Cortex of kidney (tissue), 1 donor: ENCODE measurements at places on chromosomes 12 and 14.

DNA sequence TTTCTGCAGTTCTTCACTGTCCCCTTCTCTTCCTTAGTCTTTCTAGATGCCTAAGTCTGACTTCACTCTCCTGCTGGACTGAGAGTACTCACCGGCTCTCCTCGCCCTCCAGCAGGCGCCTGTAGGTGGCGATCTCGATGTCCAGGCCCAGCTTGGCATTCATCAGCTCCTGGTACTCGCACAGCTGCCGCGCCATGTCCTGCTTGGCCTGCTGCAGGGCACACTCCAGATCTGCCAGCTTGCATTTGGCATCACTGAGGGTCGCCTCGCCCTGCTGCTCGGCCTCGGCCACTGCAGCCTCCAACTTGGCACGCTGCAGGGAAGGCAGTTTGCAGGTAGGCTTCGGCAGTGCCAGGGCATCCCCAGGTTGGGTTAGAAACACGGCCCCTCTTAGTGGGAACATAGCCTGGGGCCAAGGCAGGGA lies 5.2 kb downstream of the KRT84 start:
- no peak for DNase-seq

GRCh38 chr14:91963465-91963864 lies 16.0 kb upstream of the FBLN5 start:
- no peak for DNase-seq

GRCh38 chr12:98110536-98110935 lies 404.9 kb upstream of the TMPO start:
- DNase-seq = no peak

- no peak for DNase-seq
These were observed 107.5 kb upstream of the DYRK2 start for GRCh38 chr12:67540920-67541624.

DNA sequence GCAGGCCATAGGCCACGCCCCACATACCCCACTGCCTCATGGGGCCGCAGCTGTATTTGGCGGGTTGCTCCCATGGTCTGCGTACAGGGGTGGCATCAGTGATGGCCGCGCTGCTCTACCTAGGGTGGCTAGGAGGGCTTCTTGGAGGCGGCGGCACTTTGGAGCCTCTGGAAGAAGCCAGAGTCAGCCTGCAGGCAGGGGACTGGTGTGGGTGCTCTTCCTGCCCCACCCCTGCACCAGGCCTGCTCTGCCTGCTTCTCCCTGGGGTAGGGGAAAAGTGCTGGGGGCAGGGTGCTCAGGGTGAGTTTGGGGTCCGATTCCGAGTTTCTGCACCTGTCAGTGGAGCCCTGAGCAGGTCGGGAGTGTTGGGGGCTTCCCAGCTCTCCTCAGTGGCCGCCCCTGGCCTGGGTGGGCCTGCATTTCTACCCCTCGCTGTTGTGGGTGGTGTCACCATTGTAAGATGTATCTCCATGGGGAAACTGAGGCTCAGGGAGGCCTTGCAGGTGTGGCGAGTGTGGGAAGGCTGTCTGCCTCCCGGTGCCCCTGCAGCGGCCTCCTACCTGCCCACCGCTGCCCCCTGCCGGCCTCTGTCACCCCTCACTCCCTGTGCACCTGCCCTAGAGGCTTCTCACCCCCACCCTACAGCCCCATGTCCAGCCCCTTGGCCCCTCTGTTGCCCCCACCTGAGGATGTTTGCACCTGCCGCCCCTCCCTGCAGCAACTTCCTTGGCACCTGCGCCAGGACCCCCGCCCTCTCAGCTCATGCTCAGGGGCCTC lies 5.5 kb downstream of the CEP170B start:
- no peak for DNase-seq

DNA sequence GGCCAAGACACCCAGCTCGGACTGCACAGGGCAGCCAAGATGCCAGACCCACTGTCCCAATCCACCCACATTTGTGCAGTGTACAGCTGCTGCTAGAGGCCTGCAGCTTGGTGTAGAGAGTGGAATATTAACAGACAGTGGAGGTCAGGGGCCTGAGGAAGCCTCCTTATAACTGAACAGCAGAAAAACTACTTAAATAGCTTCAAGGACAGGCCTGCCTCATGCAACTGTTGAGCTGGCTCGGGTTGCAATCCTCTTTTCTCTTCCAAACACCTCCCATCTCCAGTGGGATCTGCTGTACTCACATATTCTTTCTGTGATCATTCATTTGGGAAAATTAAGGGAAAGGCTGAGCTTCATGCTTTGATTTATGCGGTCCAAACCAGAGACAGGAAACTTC lies 1043.2 kb upstream of the TMEM132C start:
- no peak for DNase-seq

- DNase-seq = no peak
These were observed 33.0 kb downstream of the BHLHE41 start for GRCh38 chr12:26091822-26092221.

GRCh38 chr12:124516850-124517249 lies 50.6 kb downstream of the NCOR2 start:
- no peak for DNase-seq

- no peak for DNase-seq
These were observed 7.5 kb downstream of the IRAK4 start for GRCh38 chr12:43766291-43766690.
